ENCODE measurements at places on chromosomes 16 and 17. TPM values are rescaled to one million over a fixed set of nuclear protein-coding genes. Genes with fewer than 3 reads are reported as not detected.

- no peak for DNase-seq
Observed at GRCh38 chr17:77926981-77927380, 31.5 kb upstream of the TNRC6C start.

The PPY gene
- total RNA-seq = not detected

GRCh38 chr17:62745806-62746205 is 62.3 kb downstream of the MARCHF10 start:
- DNase-seq = no peak

GRCh38 chr17:66633317-66633965 is 201.5 kb upstream of the CACNG5 start:
- peak; percentile 29 for DNase-seq

DNA sequence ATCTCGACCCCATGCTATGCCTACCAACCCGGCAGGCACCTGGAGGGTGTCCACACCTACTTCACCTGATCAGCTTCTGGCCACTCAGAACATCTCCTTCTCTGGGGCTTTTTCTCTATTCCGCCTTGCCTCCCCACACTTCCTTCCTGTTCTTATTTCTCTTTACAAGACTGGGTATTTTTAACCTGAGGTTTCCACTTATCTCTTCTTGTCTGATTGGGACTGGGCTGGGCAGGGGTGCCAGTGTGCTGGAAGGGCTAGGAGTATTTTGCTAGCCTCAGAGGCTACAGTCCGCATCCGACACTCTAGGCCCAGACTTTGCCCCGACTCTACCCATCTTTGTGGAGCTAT is 26.2 kb upstream of the ZNF652 start:
- no peak for DNase-seq

- no peak for DNase-seq
Observed at GRCh38 chr17:74353446-74354060, 8.1 kb downstream of the BTBD17 start.

- peak; percentile 63 for DNase-seq
Observed at GRCh38 chr17:16329519-16330271, 23.6 kb downstream of the CENPV start.

The OR1F1 gene
- total RNA-seq = not detected

The NFATC2IP gene
- total RNA-seq = 33.2 TPM

The CDR2L gene
- total RNA-seq = 3.6 TPM

- DNase-seq = no peak
Observed at GRCh38 chr17:68197091-68197996, 50.5 kb upstream of the AMZ2 start.

All from HT1080 (cell line).